ENCODE measurements at places on chromosomes 7 and 10. TPM values are rescaled to one million over a fixed set of nuclear protein-coding genes. Genes with fewer than 3 reads are reported as not detected.
A peak's percentile ranks its signal among the peaks of the same experiment; 100 is the strongest.

- DNase-seq, result no peak
These were observed 31.9 kb downstream of the NXPH1 start for GRCh38 chr7:8465338-8465737.

DNA sequence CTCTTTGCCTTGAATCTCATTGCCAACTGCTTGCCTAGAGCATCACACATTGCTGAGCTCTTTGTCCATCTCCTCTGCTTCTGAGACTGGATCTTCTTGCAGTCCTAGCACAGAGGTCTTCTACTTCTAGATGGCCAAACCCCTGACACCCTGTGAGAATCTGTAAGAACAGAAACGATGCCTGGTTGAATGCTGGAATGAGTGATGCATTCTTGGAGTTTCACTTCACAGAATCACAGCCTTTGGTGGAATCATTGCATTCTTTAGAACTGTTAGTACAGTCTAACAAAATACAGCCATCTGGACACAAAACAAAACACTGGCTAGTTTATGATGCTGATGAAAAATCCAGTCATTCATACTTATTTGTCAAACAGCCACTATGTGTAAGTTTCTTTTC lies 141.7 kb upstream of the ITGB1 start:
- DNase-seq, result no peak

DNA sequence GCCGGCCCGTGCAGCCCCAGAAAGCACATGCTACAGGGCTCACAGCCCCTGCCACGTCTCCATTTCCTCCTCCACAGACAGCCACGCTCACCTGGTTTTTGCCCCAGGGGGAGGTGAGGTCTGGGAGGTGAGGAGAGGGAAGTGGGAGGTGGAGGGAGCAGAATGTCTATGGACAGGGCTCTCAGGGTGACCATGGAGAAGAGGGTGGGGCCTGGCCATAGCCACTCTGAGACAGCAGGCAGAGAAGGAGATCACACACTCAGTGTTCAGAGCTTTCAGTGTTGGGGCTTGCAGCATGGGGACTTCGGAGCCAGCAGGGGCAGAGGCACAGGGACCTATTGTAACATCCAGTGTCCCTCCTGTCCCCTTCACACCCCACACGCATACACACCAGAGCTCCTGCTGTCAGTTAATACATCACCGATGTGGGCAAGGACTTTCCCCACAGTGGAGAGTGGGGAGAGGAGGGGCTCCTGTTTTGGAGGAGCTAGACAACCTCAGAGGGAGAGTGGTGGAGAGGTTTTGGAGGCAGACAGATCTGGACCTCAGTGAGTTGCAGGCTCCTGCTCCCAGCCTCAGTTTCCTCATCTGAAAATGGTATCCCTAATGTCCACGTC lies 14.4 kb downstream of the WDFY4 start:
- no peak for DNase-seq

The DYDC2 gene
- not detected for total RNA-seq

GRCh38 chr7:30910411-30911073 lies 1.1 kb upstream of the AQP1 start:
- DNase-seq, result no peak

GRCh38 chr10:86363184-86363832 lies 3.3 kb downstream of the GRID1 start:
- peak; percentile 94 for DNase-seq

DNA sequence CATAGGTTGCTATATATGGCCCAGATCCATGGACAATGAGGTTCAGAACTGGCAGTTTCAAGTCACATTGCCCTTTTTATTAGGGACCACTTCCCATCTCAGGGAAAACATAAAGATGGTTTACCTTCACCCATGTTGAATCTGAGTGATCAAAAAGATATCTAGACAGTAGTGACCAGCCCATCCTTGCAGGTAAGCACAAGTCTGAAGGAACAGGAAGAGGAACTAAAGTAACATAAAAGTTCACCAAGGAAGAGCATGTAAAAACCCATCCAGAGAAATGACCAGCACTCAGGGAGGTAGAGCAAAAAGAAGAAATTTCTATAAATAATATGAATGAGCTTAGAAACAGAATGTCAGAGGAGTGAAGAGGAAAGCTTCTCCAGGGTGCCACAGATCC lies 382.5 kb downstream of the PARD3 start:
- no peak for DNase-seq

DNA sequence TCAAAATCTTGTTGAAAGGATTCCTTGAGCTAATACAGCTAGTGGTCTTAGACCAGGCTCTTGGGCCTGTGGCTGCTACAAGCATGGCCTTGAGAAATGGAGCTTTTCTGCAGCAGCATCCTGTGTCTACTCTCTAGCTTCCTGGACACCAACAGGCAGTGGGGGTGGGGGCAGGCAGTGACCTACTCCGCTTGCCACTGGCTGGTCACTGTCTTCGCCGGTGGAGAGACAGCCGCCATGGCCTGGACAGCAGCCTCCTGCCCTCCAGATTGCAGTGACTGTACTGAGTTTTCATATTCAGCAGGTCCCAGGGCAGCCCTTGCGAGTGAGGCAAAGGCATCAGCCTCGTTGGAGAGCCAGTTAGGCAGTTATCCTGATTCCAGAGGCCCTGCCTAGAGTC lies 204.6 kb downstream of the HECW1 start:
- DNase-seq, result no peak

- no peak for DNase-seq
These were observed 233.4 kb downstream of the GFRA1 start for GRCh38 chr10:116039612-116040011.

- no peak for DNase-seq
These were observed 116.7 kb downstream of the TNS3 start for GRCh38 chr7:47465191-47465590.

DNA sequence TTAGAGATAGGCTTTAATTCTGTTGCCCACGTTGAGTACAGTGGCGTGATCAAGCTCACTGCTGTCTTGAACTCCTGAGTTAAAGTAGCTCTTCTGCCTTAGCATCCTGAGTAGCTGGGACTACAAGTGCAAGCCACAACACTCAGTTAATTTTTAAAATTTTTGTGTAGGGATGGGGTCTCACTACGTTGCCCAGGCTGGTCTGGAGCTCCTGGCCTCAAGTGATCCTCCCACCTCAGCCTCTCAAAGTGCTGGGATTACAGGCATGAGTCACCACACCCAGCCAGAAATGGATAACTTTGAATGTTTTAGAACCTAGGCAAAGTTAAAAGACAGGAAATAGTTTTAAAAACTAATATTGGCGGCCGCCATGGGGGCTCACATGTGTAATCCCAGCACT lies 43.9 kb upstream of the OTUD1 start:
- no peak for DNase-seq

- DNase-seq, result no peak
These were observed 317.1 kb upstream of the NPVF start for GRCh38 chr7:25545124-25546008.

GRCh38 chr10:128187788-128188185 lies 61.6 kb upstream of the MKI67 start:
- no peak for DNase-seq

The MYL10 gene
- total RNA-seq, result not detected

- DNase-seq, result no peak
These were observed 19.7 kb upstream of the RHOBTB1 start for GRCh38 chr10:60963441-60964256.

DNA sequence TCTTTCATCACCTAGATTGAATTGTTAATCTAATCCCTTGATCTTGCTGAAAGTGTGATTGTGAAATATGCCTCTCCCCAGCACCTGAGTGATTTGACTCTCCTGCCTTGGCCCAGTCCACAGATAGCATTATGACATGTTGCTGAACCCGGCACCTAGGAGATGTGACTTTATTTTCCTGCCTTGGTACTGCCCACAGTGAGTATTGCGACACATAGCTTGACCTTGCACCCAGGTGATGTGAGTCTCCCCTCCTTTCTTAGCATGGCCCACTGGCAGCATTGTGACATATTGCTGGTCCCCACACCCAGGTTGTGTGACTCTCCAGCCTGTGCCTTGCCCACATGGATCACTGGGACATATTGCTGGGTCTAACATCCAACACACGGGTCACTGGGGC lies 32.5 kb upstream of the ZNF107 start:
- no peak for DNase-seq

DNA sequence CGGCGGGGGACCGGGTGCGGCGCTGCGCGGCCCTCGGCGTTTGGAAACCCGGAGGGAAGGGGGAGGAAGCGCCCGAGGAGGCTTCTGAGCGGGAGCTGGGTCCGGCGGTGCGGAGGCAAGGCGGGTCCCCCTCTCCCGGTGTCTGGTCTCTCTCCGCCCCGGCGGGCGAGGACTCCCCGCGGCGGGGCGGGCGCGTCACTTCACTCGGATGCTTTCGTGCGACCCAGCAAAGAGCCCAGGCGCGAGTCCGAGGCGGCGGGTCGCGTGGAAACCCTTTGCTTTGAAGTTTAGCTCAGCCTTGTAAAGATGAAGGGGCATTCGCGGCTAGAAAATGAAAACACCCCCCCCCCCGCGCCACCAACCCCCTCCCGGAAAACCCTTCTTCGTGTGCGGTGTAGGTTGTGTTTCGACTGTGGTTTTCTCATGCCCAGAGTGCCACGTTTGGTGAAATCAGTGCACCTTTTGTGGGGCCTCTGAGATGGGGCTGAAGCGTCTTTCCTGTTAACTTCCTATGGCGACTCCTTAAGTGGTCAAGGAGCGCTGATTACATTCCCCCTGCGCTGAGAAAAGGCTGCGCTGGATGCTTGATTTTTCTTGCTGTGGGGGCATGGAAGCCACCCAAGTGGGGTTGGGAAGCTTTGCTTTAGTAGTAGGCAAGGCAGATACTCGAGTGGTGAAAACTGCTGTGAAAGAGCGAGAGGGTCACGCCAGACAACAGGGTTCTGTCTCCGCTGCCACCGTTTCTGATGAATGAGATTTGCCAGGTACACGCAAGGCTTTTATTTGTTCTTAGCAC lies 876 bp downstream of the GNAI1 start:
- no peak for DNase-seq

The TWNK gene
- 6.9 TPM for total RNA-seq

The AGR2 gene
- 61.4 TPM for total RNA-seq

GRCh38 chr7:77536017-77536412 lies 1.1 kb upstream of the PTPN12 start:
- no peak for DNase-seq

Measured in upper lobe of left lung (tissue), 6 donors.